Hematopoietic multipotent progenitor cell treated with erythropoietin and hydrocortisone succinate and interleukin-3 and kit ligand, for 6 days (in vitro differentiated cells): ENCODE measurements at places on chromosomes 12 and 14.

- no peak for DNase-seq
These were observed 90.3 kb downstream of the PAX9 start for GRCh38 chr14:36751920-36752319.

GRCh38 chr14:94027566-94028449, 1.7 kb downstream of the OTUB2 start:
- DNase-seq: no peak

DNA sequence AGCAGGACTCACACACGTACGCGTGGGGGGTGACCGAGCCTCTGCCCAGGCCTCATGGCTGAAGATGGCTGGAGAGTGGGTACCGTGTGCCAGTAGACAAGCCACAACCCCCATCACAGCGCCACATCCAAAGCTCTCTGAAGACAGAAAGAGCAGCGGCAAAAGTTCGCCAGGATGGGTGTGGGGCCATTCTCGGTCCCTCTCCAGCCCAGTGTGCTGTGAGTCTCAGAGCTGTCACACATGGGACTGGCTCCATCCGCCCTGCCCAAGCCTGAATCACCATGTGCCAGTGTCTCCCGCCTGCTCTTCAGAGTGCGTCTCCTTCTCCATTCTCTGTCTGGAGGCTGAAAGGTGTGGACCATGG, 5.7 kb downstream of the TMEM179 start:
- no peak for DNase-seq

GRCh38 chr12:120956579-120957300, 21.6 kb upstream of the HNF1A start:
- DNase-seq: no peak

DNA sequence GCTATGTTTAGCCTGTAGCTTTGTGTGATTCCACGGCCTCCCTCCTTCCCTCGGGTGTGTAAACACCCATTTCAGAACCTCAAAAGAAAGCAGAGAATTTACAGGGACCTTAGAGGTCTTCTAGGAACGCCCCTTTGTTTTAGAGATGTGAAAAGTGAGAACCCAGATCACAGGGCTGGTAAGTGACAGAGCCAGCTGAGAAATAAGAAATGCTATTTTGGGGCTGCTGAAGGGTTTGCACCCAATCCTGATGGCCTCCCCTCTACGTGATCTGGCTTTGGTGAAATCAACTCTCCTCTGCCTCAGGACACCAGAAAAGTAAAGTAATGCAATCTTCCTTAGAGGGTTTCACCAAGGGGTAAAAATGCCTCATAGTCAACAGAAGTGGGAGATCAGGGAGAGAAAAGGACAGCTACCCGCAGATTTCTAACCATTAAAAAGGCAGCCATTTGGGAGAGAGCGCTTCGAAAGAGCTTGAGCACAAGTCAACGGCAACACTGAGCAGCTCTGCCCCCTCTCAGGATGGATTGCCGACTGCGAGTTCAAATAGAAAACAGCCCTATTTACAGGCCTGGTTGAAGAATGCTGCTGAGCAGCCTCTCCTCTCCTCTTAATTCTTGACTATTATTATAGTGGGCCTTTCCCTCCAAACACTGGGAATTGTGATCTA, 78.5 kb upstream of the RASSF3 start:
- DNase-seq: no peak

DNA sequence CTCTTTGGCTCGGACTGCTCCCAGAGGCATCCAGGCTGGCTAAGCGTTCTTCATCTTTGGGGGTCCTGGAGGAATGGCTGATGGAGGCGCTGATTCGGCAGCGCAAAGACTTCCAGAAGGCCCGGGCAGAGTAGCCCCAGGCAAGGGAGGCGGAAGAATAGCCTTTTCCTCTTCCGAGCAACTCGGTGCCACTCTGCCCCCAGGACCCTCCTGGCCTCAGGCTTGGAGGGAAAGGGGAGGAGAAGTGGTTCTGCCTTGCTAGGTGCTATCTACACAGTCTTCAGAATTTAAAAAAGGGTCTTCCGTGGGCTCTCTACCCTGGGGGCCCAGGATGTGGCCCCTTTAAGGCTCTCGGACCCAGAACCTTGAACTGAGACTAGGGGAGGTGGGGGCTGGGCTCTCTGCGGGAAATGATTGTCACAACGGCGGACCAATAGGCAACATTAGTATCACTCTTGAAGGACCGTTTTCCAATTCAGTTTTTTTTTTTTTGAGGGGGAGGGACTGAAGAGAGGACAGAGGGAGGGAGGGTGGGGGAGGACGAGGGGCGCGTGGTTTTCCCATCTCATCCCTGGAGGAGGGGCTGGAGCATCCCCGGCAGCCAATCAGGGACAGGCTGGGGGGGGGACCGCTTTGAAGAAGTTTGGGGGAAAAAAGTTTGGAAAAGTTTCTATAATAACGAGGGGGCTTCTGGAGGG, at the start of gene NFATC4:
TSS of gene NFATC4 (plus strand) at position 671 of the 698 bp plus-strand sequence. CDS start 157 bp downstream, outside the sequence.
- peak; percentile 71 for DNase-seq

DNA sequence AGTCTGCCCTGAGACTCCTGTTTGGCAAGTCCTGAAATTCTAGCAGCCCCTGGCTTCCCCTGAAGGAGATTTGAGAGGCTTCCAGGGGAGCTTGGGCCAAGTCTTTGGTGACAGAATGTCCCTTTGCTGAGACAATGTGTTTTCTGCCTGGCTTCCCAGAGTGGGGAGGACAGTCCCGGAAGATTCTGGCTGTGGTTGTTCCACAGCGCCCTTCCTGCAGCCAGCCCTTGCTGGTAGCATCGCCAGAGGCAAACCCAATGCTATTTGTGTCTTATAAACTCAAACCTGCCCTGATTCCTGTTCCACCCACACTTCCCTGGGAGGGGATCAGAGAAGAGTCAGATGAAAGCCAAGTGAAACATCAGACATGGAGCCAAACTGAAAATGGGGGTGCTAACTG, 56.4 kb upstream of the OAS1 start:
- DNase-seq: no peak

- DNase-seq: no peak
These were observed 63.0 kb downstream of the SLC25A47 start for GRCh38 chr14:100386121-100386520.

GRCh38 chr14:23137813-23138535, 18.9 kb upstream of the CEBPE start:
- no peak for DNase-seq

GRCh38 chr12:96093543-96094196, 58.3 kb upstream of the LTA4H start:
- DNase-seq: no peak

DNA sequence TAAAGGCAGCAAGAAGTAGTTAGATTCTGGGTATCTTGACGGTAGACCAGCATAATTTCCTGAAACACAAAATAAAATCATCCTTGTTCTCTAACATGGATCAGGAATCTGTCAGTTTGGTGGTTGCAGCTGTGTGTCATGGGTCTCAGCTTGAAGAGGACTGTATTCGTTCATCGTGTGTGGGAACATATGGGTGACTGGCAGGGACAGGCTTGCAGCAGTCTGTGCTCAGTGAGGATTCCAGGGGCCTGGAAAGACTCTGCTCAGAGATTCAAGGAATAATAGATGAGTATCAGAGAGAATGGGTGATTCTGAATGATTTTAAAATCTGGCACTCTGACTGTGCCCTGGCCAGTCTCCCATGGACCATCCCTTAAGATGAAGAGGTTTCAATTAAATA, 421.6 kb downstream of the APAF1 start:
- no peak for DNase-seq

GRCh38 chr14:85459361-85460000, 70.5 kb upstream of the FLRT2 start:
- no peak for DNase-seq

DNA sequence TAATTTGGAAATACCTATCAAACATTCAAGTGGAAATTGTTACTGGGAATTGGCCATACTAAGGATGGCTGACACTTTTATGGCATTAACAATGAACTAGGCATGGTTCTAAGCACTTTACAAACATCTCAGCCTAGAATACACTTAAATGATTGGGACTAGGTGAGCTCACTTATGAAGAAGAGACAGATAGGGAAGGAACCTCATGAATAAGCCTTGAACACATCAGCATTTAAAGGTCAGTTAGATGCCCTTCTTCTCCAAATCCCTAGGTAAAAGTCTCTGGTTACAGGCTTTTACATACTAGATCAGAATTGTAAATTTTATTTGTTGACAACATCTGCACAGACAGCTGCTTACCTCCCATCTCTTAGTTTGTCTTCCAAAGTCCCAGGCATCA, 488.6 kb downstream of the RMST start:
- DNase-seq: no peak

- DNase-seq: no peak
These were observed 62.2 kb upstream of the CAPRIN2 start for GRCh38 chr12:30816742-30817465.

- no peak for DNase-seq
These were observed 54.9 kb downstream of the SMUG1 start for GRCh38 chr12:54133772-54134375.

DNA sequence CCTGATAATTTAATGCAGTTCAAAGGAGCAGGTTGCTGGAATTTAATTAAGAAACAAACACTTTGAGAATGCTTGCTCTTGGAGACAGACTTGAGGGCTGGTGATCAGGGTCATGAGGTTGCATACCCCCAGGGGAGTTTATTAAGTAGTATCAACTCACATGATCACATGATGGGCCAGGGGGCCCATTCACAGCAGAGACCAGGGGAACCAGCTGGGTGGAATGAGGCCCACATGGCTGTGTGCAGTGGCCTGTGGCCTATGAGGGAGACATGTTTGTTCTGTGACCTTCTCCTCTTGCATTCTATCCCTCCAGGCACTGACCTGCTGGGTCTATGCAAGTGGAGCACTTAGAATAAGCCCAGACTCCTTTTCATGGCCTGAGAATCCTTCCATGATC, 266.6 kb upstream of the PWP1 start:
- no peak for DNase-seq

DNA sequence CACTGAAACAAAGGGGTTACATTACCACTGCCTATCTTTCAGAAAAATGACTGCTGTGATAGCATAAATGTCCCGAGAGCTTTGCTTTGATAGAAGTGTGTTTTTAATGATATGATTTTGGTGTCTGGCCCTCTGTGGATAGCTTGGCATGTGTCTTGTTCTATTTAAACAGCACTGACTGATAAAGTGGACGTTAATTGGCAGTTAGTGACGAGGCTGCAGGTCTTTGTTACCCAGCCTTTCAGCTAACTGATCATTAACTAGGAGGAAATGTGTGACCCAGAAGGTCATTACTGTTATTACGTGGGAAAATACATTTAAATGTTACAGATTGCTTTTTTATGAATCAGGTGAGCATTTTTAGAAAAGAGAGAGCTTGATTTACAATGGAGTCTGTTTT, 428.3 kb downstream of the DIO2 start:
- no peak for DNase-seq

GRCh38 chr12:2221030-2221621, 168.3 kb downstream of the CACNA1C start:
- no peak for DNase-seq

DNA sequence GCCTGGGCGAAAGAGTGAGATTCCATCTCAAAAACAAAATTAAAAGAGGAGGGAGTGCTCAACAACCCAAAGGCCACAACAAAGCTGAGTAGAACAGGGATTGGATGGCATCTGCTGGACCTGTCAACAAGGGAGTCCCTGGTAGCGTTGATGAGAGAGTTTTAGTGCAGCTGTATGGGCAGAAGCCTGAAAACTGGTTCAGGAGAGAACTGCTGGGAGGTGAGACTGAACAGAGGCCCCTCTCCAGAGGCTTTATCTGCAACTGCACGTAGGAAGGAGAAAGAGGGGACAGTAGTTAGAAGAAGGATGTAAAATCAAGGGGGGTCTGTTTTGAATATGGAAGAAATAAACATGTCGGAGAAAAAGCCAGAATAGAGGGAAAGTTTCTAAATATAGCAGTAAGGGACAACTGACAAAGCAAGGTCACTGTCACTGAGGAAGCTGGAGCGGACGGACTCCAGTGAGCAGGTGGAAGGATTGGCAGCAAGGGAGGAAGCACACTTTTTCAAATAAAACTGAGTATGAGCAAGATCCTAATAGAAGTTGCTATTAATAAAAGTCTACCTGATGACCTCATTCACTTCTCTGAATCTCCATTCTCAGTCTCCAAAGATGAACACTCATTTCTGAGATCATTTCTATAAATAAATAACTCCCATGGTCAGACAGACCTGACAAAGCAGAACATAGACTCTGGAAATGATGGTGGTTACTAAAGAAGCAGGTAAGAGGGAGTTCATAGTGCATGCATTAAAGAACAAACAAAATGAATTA, 11.8 kb upstream of the ATF1 start:
- no peak for DNase-seq

DNA sequence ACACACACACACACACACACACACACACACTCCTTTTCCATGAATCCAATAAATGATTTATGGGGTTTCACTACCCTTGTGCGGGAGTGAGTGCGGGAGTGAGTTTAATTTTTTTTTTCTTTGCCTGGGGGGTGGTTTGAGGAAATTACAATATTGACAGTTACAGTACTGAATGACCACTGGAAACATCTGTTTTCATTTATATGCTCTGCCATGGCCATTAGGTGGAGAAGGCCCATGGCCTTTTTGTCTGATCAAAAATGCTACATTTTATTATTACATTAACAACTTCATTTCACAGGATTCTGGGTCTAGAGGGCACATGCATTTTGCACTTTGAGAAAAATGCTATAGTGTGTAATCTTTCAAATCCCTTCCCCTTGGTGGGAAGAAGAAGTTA, 5.9 kb downstream of the TBX3 start:
- DNase-seq: no peak

DNA sequence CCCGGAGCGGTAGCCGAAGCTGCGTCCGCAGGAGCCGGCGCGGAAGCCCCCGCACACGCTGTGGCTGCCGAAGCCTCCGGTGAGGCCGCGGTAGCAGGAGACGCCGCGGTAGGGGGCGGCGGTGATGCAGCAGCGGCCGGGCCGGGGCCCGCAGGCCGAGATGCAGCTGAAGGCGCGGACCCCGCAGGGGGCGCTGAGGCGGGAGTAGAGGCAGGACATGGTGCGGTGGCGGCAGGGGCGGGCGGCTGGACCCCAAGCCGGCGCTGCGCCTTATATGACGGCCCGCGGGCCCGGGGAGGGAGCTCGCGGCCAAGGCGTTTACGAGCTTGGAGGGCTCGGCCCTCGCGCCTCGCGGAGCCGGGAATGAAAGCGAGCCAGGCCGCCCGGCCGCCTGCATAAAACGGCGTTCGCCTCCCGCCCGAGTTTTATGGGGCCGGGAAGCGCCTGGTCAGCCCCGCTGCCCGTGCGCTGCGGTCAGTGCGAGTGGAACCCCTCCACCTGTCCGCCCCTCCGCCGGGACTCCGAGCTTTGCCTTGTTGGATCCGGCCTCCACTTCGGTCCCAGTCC, 16.0 kb upstream of the KRT86 start:
- DNase-seq: no peak

GRCh38 chr12:120955232-120955631, 23.1 kb upstream of the HNF1A start:
- DNase-seq: no peak

DNA sequence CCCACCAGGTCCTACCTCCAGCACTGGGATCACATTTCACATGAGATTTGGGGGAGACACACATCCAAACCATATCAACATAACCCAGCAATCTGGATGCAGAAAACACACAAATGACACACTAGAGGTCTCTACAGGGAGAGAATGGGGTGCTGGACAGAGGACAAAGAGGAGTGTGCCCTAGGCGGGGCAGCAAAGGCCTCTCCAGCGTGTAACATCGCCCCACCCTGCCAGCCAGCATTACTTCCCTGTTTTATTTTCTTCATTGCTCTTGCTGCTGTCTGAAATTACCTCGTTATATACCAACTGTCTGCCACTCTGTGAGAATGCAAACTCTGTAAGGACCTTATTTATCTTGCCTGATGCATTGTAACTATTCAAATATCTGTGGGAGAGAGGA, 61.1 kb downstream of the RIMBP2 start:
- DNase-seq: no peak

- no peak for DNase-seq
These were observed 1891.0 kb upstream of the FLRT2 start for GRCh38 chr14:83638748-83639504.

GRCh38 chr14:24051789-24052655, at the start of gene CARMIL3:
TSS of gene CARMIL3 (plus strand) at chr14:24052009. CDS start at chr14:24052154, 145 bp downstream.
- DNase-seq: peak; percentile 69
